ENCODE measurements at places on chromosomes 5 and 9.

DNA sequence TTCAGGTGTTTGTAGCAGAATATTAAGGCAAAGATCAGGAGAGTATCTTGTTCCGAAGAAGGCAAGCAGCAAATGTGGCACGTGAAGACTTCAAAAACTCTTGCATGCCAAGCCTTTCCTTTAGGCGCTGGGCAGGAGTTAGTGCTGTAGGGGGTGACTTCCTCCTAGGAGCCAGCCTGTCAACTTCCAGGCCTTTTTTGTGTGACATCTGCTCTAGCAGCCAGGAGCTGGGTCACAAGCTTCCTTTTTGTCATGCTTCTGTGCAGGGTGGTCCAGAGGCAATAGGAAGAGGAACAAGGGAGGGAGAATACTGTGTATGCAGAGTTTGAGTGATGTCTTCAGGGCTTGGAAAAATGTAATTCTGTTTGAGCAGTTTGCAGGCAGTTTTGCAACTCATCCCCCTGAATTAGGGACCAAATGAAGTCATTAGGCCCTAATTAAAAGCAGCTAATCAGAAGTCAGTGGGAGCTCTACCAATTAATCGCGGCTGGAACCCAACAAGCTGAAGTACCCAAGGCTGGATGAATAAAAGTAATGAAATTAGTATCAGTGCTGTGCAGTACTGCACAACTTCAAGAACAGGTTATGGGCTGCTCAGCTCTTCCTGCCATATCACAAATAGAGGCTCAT is 53.5 kb downstream of the TLR4 start:
- no peak for DNase-seq

GRCh38 chr5:172533058-172533398 is 78.7 kb upstream of the SH3PXD2B start:
- no peak for DNase-seq

DNA sequence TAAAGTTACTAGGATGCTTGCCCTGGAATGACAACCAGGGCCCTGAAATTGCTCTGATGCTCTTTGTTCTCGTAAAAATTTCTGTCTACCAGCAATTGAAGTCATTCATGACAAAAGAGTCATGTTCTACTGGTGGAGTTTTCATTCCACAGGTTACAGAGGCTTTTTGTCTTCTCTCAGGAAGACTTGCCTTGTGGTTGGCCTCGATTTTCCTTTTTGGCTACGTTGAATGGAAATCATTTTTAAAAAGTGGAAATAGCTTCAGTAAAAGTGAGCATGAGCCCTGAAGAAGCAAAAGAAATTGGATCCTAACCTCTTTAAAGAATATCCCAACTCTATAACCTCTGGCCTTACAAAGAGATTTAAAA is 255.2 kb downstream of the AOPEP start:
- no peak for DNase-seq

GRCh38 chr5:172005708-172006320 is 624 bp downstream of the FBXW11 start:
- DNase-seq, result no peak

- DNase-seq, result no peak
These were observed 66.5 kb upstream of the GLRX start for GRCh38 chr5:95889076-95889475.
